Activated T-helper 17 cell treated with anti-CD3 and anti-CD28 coated beads, Interleukin-2, amount 50 U/mL, for 72 hours (primary cell): ENCODE measurements at places on chromosomes 6 and 20.

- H3K4me3 ChIP-seq: no peak overlapping the region
- no peaks in the 10 kb centered on the region for H3K27me3 ChIP-seq
- H3K36me3 ChIP-seq: no peaks in the 10 kb centered on the region
- H3K27ac ChIP-seq: no peak overlapping the region
Observed at GRCh38 chr6:55775029-55775318, 100.4 kb downstream of the BMP5 start.

DNA sequence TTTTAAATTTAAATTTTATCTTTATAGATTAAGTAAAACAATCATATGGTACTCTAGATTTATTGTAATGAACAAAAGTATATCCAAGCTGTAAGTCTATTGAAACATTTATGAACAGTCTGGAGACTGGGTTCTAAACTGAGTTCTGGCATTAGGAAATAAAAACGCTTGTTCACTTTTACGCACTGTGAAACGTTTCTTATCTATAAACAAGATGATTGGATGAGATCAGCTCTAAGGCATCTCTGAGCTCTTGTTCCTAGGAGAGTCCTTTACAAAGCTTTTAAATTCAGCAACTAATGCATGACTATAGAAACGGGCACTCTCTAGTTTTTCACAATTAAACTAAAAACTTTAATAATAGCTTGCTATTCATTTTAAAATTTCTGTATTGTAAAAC is 6.8 kb downstream of the HUS1B start:
- no peak overlapping the region for H3K27ac ChIP-seq
- H3K4me1 ChIP-seq: peaks cover 17% of the 10 kb centered on the region
- no peak overlapping the region for H3K4me3 ChIP-seq

- H3K27ac ChIP-seq: no peak overlapping the region
- no peak overlapping the region for H3K4me3 ChIP-seq
- no peak for ATAC-seq
- H3K27me3 ChIP-seq: peaks cover 12% of the 10 kb centered on the region
- no peaks in the 10 kb centered on the region for H3K36me3 ChIP-seq
Observed at GRCh38 chr6:49634836-49635218, 1.8 kb downstream of the RHAG start.

- no peaks in the 10 kb centered on the region for H3K36me3 ChIP-seq
- H3K4me3 ChIP-seq: no peak overlapping the region
- no peaks in the 10 kb centered on the region for H3K4me1 ChIP-seq
- H3K27ac ChIP-seq: no peak overlapping the region
- H3K27me3 ChIP-seq: peaks cover 11% of the 10 kb centered on the region
Observed at GRCh38 chr6:72363844-72364740, 257.8 kb upstream of the KCNQ5 start.

GRCh38 chr6:100809346-100809745 is 71.8 kb downstream of the ASCC3 start:
- H3K36me3 ChIP-seq: peaks cover 32% of the 10 kb centered on the region
- peaks cover 15% of the 10 kb centered on the region for H3K4me1 ChIP-seq
- no peak overlapping the region for H3K4me3 ChIP-seq
- H3K27me3 ChIP-seq: no peaks in the 10 kb centered on the region
- ATAC-seq: no peak

DNA sequence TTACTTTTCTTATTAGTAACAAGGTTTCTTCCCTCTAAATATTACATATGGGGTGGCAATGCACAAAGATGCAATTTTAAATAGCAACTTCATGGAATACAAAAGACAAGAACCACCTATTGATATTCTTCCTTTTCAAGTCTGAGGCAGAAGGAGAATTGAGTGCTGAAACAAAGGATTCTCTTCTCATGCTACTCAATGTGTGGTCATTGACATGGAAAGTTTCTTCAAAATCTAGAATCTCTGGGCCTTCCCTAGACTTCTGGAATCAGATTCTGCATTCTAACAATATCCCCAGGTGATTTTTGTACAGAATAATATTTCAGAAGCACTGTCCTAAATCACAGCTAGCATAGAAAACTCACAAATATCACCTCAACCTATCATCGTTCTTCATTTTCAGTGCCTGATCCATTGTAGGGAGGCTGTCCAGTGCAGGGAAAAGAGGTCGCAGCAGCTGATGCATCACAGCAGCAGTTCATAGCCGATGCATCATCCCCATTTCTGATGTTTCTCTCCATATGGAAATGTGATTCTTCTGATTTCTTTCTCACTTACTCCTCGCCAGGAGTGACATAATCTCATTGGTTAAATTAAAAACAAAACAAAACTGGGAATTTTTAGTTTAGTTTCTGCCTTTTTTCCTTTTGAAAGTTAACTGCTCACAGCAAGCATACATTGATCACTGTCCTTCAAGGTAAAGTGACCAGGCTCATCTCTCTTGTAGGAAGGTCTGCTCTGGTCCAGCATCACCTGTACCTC is 139.5 kb upstream of the FAM83B start:
- ATAC-seq: no peak
- H3K4me3 ChIP-seq: no peak overlapping the region
- no peaks in the 10 kb centered on the region for H3K36me3 ChIP-seq
- no peaks in the 10 kb centered on the region for H3K27me3 ChIP-seq
- no peaks in the 10 kb centered on the region for H3K4me1 ChIP-seq

DNA sequence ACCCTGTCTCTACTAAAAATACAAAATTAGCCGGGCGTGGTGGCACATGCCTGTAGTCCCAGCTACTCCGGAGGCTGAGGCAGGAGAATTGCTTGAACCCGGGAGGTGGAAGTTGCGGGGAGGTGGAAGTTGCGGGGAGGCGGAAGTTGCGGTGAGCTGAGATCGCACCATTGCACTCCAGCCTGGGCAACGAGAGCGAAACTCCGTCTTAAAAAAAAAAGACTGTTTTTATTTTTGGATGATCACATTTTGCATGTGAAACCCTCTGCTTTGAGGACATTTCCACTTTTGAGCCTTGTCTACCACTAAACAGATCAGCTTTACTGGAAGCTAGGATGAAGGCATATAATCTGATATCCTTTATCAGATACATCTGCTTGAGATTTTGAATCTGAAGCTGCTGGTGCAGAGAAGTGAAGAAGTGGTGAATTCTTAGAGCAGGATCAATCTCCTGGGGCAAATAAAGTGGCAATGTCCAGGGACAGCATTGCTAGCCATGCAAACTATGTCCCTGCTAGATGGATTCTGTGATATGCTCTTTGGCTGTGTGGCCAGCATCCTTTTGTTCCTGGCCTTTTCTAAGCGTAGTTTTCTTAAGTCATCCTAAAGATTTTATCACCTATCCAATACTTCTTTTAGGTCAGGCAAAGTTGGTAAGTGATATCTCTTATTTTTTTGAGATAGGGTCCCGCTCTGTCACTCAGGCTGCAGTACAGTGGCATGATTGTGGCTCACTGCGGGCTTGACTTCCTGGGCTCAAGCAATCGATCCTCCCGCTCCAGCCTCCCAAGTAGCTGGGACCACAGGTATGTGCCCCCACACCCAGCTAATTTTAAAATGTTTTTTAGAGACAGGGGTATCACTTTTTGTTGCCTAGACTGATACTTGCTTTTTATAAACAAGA is 23.3 kb downstream of the RBL1 start:
- H3K36me3 ChIP-seq: peaks cover 60% of the 10 kb centered on the region
- peak overlapping the region; percentile 57 for H3K4me3 ChIP-seq

GRCh38 chr6:109096208-109096607 is 901 bp downstream of the CEP57L1 start:
- H3K36me3 ChIP-seq: no peaks in the 10 kb centered on the region
- no peak overlapping the region for H3K27ac ChIP-seq
- no peaks in the 10 kb centered on the region for H3K27me3 ChIP-seq
- no peak for ATAC-seq
- H3K4me1 ChIP-seq: peaks cover 31% of the 10 kb centered on the region

GRCh38 chr6:31821301-31822035 is 6.1 kb upstream of the HSPA1B start:
- peaks cover 22% of the 10 kb centered on the region for H3K4me1 ChIP-seq
- H3K4me3 ChIP-seq: peak overlapping the region; percentile 100
- H3K36me3 ChIP-seq: peaks cover 23% of the 10 kb centered on the region
- peak; percentile 38 for ATAC-seq

GRCh38 chr20:14764511-14765369 is 427.3 kb upstream of the FLRT3 start:
- ATAC-seq: no peak
- no peak overlapping the region for H3K27ac ChIP-seq
- H3K4me1 ChIP-seq: no peaks in the 10 kb centered on the region
